Caki2 (cell line): ENCODE measurements at places on chromosomes 3 and 15. TPM values are rescaled to one million over a fixed set of nuclear protein-coding genes. Genes with fewer than 3 reads are reported as not detected.

The SHF gene
- 6.6 and 14.3 TPM in 2 replicates for total RNA-seq

The CYP1A1 gene
- total RNA-seq, result 3.6 TPM in 1 of 2 replicates, not detected in the other

The RHO gene
- total RNA-seq, result not detected in 2 replicates

The ZDHHC19 gene
- total RNA-seq, result not detected in 2 replicates

The C15orf40 gene
- 37.6 and 51.0 TPM in 2 replicates for total RNA-seq

The AADACL2 gene
- total RNA-seq, result not detected in 2 replicates

The RCN2 gene
- 76.2 and 121 TPM in 2 replicates for total RNA-seq

The HAPLN3 gene
- 19.4 and 20.0 TPM in 2 replicates for total RNA-seq

The IMPG2 gene
- under 0.01 TPM in 1 of 2 replicates, not detected in the other for total RNA-seq

The CNTN4 gene
- total RNA-seq, result 1.8 and 13.1 TPM in 2 replicates
